DMS79 (cell line): ENCODE measurements at places on chromosomes 12 and 14.

- DNase-seq: no peak
Observed at GRCh38 chr12:85076688-85077430, 40.7 kb downstream of the LRRIQ1 start.

GRCh38 chr14:97457575-97458085 is 660.4 kb downstream of the VRK1 start:
- DNase-seq: no peak

DNA sequence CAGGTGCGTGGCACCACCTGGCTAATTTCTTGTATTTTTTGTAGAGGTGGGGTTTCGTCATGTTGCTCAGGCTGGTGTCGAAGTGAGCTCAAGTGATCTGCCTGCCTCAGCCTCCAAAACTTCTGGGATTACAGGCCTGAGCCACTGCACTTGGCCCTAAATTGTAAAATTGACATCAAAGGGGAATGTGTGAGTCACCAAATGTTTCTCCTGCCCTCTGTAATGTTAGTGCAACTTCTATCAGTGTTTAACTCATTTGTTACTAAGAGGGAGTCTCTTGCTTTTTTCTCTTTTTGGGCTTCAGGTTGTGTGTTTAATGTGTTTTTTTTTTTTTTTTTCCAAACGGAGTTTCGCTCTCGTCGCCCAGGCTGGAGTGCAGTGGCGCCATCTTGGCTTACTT is 2.3 kb downstream of the TULP3 start:
- no peak for DNase-seq

GRCh38 chr14:20328705-20329104 is 4.4 kb downstream of the CCNB1IP1 start:
- DNase-seq: no peak

- no peak for DNase-seq
Observed at GRCh38 chr14:94631536-94632304, 19.5 kb downstream of the SERPINA3 start.

GRCh38 chr12:103697971-103698751 is 111.1 kb downstream of the STAB2 start:
- DNase-seq: no peak

DNA sequence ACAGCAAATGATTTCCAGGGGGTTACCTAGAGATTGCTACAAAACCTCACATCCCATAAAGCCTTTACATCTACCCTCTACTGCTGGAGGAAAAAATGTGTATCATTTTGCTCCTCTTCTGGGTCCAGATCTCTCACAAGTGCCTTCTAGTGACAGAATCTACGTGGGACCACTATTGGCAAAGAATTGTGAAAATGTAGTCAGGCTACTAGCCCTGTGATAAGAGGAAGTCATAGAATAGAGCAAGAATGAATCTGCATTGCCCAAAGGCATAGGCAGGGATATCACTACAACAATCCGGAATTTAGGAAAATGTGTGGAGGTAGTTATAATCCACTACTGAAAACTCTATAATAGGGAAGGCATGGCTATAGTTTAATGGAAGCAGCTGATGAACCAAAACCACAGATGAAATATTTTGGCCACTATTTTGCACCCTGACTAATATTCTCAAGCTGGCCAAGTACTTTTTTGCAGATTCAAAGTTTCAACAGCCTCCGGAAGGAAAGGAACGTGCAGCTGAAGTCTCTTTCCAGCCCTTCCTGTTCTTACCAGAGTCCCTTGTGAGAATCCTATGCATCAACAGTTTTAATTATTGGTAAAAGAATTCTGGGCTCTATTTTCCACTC is 176.8 kb downstream of the PHLDA1 start:
- no peak for DNase-seq

DNA sequence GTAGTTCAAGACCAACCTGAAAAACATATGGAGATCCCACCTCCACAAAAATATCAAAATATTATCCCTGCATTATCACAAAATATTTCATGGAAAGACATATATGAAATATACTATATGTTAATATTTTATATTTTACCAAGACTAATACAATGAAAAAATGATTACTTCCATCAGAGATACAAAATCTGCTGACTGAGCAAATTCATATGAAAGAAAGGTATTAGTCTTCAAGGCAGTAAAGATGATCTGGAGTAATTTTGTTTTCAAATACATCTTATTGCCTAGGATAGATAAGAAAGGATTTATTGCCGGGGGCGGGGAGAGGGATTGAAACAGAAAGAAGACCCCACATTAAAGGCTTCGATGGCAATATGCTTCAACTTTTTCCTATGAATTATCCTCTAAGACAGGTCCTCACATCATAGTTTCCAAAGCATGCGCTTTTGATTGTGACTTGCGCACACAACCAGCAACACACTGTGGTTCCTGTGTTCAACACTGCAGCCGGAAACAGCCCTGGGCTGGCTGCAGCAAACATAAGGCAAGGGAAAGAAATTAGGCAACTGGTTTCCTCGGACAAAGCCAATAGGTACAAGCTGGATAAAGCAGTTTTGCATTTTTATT is 83.2 kb downstream of the SPPL3 start:
- no peak for DNase-seq

DNA sequence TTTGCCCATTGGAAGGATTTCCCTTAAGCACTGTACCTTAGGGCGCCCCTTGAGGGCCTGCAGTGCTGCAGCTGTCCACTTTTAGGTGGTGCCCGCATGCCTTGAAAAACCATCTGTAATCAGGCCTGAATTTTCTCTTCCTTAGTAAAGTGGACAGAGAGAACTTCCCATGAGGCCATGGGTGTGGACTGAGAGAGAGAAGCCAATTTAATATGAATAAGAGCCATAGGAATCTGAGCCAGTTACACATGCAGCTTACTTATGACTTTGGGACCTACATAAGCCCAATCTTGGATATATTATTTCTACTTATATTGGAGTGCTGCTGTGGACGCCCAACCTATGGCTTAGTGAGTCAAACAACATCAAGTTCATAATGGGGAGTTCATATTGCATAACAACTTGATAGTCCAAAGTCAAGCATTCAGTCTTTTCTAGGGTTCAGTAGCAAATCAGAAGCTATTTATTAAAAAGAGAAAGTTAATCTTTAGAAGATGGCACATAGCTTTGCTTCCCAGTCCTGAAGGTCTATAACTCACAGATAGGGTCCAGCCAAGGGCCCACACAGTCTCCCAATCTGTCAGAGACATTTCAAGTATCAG is 11.1 kb upstream of the ETV6 start:
- DNase-seq: no peak

GRCh38 chr14:68823434-68824206 is 30.8 kb upstream of the ZFP36L1 start:
- no peak for DNase-seq

DNA sequence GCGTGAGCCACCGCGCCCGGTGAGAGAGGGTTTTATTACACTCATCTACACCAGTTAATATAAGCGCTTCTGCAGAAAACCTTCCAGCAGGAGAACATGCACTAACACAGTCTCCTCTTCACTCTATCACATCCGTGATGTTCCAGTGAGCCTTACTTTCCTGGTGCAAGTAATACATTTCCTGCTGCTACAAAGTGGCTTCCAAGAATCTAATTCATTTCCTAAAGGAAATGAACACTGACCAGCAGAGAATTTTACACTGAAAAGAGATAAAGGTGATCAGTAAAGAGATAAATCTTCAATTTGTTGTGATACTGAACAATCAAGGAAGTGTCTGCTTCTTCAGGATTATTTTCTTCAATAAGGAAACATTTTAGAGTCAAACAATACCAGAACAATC is 39.5 kb downstream of the ZFYVE21 start:
- DNase-seq: no peak

DNA sequence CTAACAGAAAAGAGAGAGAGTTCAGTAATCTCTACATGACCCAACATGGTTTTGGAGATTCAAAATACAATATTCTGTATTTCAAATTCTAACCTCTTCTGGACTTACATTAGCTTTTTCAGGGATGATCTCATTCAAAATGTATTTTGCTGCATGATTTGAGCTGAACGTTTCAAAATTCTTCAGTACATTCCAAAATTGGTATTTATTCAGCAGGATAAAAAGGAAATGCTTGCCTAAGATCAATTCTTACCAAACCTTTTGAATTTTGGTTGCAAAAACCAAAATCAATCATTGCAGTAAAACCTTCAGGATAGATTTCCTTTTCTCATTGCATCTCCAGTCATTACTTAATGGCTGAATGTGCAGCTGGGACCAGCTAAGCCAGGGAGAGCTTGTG is 1761.3 kb upstream of the SEL1L start:
- no peak for DNase-seq

DNA sequence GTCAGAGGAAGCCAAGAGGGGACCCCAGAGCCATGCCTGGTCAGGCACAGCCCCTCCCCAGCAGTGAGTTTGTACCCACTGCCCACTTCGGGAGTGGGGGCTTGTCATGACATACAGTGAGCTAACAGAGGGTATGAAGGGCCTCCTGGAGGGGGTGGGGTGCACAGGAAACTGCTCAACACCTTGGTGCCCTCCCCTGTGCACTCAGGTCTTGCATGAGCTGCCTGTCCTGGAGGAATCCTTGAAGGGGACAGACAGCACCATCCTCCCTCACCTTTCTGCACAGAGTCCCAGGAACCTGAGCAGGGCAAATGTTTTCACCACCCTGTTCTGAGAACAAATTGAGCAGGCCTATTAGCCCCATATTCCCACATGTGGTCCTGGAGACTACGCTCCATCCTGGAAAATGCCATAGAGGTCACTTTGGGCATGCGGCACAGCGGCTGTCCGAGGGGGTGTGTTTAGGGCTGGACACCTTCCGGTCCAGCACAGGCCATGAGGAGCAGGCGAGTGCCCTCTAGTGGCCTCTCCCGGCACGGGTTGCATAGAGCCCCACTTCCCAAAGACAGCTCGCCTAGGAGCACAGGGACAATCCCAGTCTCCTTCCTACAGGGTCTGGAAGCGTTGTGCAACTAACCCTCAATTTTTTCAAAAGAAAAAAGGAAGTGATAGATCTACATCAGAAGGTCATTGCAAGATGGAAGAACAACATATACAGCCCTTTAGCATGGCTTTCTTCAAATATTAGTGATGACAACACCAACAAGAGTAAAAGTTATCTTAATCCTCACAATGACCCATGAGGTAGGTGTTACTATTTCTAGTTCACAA is 31.9 kb upstream of the ZFP36L1 start:
- no peak for DNase-seq

- no peak for DNase-seq
Observed at GRCh38 chr14:46747001-46747652, 95.5 kb upstream of the RPL10L start.

GRCh38 chr14:55356913-55357312 is 54.7 kb downstream of the ATG14 start:
- no peak for DNase-seq

GRCh38 chr12:15543347-15543746 is 221.0 kb downstream of the PTPRO start:
- DNase-seq: no peak

DNA sequence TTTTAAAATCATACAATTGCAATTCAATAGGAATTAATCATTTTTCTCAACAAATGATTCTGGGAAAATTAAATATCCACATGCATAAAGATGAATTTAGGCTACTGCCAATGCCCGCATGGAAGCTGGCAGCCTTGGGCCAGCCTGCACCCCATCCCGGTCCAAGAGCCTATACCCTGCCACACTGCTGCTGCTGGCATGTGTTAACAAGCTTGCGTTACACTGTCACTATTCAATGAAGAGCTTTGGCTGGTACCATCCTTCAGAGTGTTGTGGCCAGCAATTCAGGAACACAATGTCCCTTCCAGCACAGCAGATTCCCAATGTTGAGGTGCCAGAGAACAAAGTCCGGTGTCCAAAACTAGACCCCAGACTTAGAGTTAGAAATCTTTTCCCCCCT is 13.6 kb upstream of the TAS2R14 start:
- no peak for DNase-seq

DNA sequence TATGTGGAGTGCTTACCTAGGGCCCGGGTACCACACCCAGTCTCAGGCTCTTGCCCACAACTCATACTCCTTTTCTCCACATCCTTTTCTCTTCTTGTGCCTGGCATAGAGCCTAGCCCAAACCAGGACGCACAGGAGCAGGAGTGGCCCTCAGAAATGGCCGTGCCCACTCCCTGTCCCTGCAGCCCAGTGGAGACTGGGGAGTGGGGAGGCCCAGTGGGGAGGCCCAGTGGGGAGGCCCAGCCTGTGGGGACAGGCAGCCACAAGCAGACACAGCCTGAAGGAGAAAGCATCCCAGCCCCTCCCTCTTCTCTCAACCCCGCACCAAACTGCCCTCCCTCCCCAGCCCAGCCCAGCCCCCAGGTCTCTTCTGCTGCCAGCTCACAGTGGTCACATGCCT is 196.8 kb downstream of the KIF26A start:
- no peak for DNase-seq

- DNase-seq: no peak
Observed at GRCh38 chr12:63124778-63125177, 26.2 kb downstream of the AVPR1A start.

GRCh38 chr12:5343711-5344110 is 88.2 kb upstream of the NTF3 start:
- no peak for DNase-seq

GRCh38 chr14:100011628-100012325 is 53.4 kb upstream of the EVL start:
- DNase-seq: no peak
